Activated naive CD8-positive, alpha-beta T cell treated with anti-CD3 and anti-CD28 coated beads, Interleukin-2, amount 10 ng/mL, durations not matched to agents 7 days and 5 days (primary cell): ENCODE measurements at places on chromosomes 3 and 15. TPM values are rescaled to one million over a fixed set of nuclear protein-coding genes. Genes with fewer than 3 reads are reported as not detected.

Gene PLCL2
- 53.2 TPM for total RNA-seq

Gene NLGN1
- not detected for total RNA-seq

Gene CCR8
- total RNA-seq = 1.1 TPM

Gene TCAIM
- total RNA-seq = 20.9 TPM

Gene CTXN2
- not detected for total RNA-seq

Gene PRR23E
- not detected for total RNA-seq

Gene GOLGA6A
- total RNA-seq = 0.40 TPM

Gene GOLGA6L10
- total RNA-seq = 4.2 TPM

Gene SAXO2
- 1.3 TPM for total RNA-seq

DNA sequence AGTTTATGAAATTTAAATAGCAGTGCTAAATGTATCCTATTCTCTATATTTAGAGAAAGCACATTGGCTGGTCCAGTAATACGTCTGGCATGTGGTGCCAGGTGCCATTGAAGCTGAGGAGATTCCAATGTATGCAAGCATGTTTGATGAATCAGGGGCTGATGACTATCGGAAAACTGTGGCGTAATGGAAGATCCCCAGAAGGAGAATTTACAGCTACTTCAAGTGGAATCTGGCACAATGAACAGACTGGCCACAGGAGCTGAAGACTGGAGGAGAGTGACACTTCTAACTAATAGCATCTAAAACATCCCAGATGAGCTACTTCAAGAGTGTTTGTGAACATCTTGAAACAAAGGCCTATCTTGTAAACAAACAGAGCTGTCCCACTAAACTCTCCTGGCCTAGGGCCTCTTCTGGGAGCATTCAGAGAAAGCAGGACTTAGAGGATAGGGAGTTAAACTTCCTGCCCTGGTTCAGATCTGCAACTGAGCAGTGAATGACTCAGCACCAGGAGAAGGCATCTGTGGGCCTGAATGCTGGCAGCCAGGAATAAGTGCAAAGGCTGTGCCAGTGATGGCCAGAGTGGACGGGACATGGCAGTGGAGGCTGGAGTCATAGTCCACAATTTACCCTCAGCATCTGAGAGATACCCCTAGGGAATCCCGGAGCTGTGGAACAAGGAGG is 15.2 kb upstream of the ACTC1 start:
- no peak for DNase-seq

DNA sequence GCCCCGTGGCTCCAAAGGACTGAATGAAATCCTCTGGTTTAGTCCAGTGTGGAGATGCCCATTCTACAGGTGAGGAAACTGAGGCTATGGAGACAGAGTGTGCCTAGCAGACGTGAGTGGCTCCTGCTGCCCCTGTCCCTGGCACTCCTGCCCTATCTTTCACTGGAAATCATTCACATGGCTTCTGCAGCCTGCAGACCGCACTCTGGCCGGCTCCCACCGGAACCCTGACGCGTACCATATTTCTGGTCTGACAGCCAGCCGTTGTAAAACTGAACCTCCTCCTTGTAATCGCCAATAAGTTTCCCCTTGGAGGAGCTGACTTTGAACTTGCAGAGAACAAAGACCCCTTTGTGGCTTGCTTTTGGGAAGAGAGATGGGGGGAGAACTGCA is 136.5 kb downstream of the CHSY1 start:
- DNase-seq = no peak

- DNase-seq = no peak
Observed at GRCh38 chr3:5251196-5251583, 63.7 kb downstream of the EDEM1 start.

DNA sequence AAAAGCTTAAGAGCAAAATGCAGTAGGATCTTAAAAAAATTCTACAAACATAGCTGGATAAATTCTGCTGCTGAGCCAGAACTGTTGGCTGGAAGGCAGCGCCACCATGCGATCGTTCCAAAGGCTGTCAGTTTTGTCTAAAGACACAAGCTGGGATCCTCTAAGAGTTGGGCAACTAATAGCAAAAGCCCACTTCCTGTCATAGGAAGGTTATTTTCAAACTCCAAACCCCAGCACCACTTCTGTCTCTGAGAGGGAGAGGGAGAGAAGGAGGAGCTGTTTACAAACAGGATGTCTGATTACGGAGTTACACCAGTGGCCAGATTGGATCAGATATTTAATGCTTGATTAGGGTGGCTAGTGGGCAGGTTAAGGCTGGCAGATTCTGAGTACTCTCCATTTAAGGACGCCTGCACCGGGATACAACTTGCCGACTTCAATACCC is 44.0 kb downstream of the EIF4E3 start:
- DNase-seq = no peak

- no peak for DNase-seq
Observed at GRCh38 chr15:48101376-48101961, 19.3 kb upstream of the SLC24A5 start.

GRCh38 chr15:59290295-59291212 is 82.1 kb downstream of the MYO1E start:
- no peak for DNase-seq

DNA sequence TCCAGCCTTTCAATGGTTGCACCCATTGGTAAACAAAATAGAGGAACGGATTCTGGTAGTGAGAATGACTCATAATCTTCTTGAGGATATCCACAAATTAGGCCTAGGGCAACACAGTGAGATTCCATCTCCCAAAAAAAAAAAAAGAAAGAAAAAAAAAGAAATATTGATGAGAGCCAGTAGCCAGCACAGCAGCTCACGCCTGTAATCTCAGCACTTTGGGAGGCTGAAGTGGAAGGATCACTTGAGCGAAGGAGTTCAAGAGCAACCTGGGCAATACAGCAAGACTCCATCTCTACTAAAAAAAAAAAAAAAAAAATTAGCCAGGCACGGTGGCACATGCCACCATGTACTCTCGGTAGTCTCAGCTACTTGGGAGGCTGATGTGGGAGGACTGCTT is 51.9 kb downstream of the DENND4A start:
- DNase-seq = no peak

GRCh38 chr3:56219894-56220805 is 248.1 kb downstream of the ERC2 start:
- no peak for DNase-seq

- DNase-seq = no peak
Observed at GRCh38 chr3:185822221-185823000, 2.4 kb downstream of the IGF2BP2 start.

DNA sequence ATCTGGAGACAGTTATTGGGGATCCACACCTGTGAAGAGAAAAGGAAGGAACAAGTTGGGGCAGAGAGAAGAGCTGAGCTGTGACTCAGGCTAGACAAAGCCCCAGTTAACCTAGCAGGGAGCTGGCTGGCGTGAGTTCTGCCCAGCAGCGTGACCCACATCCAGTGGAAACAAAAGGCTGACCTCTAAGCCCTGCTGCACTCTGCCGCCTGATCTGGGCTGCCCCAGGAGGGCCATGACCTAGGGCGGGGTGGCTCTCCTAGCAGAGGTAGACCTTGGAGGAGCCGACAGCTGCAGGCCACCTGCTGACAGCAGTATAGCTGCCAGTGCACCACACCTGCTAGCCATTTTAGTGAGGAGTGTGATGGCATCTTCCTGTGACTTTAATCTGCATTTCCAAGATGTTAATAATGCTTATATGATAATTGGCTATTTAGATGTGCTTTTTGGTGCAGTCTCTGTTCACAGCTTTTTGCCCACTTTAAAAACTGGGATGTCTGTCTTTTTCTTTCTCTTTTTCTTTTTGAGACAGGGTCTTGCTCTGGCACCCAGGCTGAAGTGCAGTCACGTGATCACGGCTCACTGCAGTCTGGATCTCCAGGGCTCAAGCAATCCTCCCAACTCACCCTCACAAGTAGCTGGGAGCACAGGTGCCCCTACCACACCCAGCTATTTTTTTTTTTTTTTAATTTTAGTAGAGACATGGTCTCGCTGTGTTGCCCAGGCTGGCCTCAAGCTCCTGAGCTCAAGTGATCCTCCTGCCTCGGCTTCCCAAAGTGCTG is 78.1 kb downstream of the LSM3 start:
- DNase-seq = no peak

DNA sequence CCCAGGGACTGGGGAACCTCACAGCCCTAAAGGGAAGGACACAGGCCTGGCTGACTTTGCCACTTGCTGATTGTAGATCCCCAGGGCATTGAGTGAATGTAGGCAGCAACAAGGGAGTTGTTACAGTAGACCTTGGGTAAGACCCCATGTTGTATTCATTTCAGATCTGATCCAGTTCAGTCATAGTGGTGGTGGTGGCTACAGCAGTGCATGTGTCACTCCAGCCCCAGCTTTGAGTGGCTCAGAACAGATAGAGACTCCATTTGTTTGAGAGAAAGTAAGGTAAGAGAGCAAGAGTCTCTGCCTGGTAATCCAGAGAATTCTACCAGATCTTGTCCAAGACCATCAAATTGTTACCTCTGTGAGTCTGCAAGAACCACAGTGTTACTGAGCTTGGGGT is 278.7 kb upstream of the SATB1 start:
- DNase-seq = no peak

DNA sequence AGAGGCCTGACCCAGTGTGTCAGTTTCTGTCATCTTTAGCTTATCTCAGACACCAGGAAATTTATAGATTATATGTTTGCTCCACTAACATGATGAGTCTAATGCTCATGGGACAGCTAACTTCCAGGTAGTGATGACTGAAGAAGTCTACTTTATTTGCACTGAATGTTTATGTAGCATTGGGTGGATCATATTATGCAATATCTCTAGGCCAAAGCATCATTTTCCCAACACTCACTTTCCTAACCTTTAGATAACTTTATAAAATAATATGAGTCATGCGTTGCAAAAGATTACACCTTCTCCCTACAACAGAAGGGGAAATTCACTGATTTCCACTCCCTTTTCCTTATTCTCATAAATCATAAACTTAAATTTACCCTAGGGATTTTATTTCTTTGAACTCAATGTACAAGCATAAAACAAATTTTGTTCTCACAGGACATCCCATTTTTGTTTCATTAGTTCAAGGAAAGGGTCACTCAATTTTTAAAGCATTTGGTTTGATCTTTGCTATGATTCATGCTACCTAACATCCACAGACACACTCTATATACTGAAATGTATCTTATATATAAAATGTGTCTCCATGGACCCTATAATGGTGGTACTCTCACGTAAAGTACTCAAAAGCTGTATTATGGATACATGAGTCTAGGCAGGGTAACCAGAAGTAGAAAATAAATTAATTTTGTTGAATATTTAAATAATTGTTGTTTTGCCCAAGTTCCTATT is 225.2 kb downstream of the WDR72 start:
- no peak for DNase-seq

DNA sequence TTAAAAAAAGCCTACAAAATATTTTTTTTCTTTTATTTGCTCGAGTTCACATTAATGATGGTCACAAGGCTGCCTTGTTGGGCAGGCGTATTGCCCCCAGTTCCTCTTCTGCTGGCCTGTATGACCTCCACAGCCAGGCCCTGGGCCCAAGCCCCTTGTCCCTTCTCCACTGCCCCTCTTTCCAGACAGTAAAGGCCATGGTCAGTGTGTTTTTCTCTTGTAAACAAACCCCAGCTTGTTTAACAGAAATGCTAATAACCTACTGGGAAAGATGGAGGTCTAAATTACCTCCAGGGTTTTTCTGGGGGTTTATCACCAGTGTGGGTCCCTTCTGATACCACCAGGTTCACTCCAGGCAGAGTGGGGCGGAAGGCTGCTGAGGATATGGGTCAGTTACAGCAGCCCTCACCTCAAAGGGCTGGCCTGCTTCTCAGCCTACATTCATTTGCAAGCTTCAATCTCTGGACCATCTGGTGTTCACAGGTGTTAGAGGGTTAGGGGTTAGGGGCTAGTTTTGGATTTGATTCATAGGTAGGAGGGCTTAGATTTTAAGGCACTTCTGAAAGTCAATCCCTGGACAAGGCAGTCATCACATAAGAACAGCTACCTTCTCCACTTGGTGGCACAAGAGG is 2.0 kb upstream of the MANF start:
- DNase-seq = peak; percentile 6

DNA sequence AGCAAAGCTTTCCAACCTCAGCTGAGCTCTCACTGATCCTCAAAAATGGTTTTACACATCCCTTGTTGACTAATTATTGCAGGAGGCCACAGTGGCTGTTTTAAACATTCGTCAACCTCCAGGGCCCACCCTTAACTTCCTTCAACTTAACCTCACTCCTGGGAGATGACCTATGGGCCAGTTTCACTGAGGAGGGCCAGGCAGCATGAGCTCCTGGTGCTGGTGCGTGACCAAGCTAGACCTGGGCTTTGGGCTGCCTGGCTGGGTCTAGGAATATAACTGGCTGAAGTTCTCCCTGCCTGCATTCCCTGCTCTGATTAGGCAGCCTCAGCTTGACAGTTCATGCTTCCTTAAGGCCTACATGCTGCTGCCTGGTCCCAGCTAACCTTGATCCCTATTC is 273.7 kb upstream of the ATP11B start:
- no peak for DNase-seq

DNA sequence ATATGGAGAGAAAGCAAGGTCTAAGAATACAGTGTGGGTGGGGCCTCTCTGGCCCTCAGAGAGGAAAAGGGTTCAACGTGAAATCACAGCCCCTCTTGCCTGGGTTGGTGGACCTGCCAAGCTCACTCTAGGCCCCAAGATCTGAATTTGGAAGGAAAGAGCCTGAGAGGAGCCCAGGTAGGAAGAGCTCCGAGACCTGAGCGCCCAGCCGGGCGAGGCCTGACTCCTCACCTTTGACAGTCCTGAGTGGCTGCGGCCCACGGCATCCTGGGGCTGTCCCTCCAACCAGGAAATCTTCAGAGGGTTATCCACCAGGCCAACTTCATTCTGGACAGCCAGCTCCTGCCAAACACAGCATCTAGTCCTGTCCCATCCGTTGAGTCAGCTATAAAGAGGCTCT is 3.7 kb downstream of the C15orf62 start:
- no peak for DNase-seq

DNA sequence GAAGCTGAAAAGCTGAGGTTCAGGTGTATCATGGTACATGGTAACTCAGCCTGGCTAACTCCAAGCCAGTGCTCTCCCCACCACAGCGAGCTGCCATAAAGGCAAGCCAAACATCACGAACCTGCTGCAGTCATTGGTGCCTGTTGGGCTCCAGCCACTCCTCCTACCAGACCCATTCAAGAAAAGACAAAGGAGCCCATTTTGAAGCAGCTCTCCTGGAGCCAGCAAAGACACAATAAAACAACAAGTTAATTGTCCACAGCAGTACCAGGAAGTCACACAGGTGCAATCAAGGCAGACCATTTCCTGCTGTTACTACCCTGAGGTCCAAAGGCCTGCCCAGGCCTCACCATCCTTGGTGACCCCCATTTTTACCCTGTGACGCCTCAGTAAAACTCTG is 77.6 kb downstream of the DAPK2 start:
- no peak for DNase-seq

DNA sequence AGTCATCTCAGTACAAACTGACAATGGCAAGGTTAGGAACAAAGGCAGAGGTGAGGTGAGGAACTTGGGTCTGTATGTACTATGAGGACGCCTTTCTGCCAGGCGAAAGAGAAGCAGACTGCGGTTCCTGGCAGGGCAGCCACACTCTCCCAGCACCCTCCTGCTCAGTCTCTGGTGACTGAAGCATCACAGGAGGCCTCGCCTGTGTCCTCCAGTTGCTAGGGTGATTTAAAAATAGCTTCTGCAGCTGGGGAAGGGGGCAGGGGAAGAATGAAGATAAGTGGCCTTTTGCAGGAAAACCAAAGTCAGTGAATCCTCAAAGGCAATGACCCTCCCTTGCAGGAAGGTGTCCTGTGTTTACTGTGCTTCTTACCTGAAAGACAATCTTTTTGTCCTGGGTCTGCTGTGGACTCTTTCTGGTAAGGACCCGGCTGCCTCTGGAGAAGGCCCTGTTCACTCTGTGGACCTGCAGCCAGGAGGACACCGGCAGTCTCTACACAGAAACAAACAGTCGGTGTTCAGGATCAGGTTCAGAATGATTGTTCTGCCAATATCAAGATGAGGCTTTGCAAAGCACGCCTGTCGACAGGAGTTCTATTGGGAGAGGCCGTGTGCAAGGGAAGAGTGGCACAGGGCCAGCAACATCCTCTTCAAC is 65.7 kb upstream of the DGKG start:
- DNase-seq = no peak
